ENCODE measurements at places on chromosomes 6 and 20. TPM values are rescaled to one million over a fixed set of nuclear protein-coding genes. Genes with fewer than 3 reads are reported as not detected.

The AP5S1 gene
- total RNA-seq, result 38.8 TPM

The SIRPD gene
- not detected for total RNA-seq

The SIGLEC1 gene
- not detected for total RNA-seq

The TNFRSF21 gene
- total RNA-seq, result 35.5 TPM

The RBPJL gene
- not detected for total RNA-seq

The SPATS1 gene
- total RNA-seq, result not detected

The CCN2 gene
- 25.7 TPM for total RNA-seq

The RNF217 gene
- total RNA-seq, result 9.6 TPM

The DNAH8 gene
- total RNA-seq, result not detected

The VSX1 gene
- not detected for total RNA-seq

The CCDC170 gene
- total RNA-seq, result not detected

The CYP24A1 gene
- total RNA-seq, result 0.03 TPM

The SLCO4A1 gene
- total RNA-seq, result 45.5 TPM

The PDYN gene
- total RNA-seq, result not detected

The MYB gene
- 0.40 TPM for total RNA-seq

The MMS22L gene
- total RNA-seq, result 25.0 TPM

The LBP gene
- not detected for total RNA-seq

The RPRD1B gene
- total RNA-seq, result 14.0 TPM

The LY6G6D gene
- not detected for total RNA-seq

The NHLRC1 gene
- total RNA-seq, result 0.31 TPM

The PRDM13 gene
- not detected for total RNA-seq

The DCDC2 gene
- not detected for total RNA-seq

The PREX1 gene
- total RNA-seq, result 32.6 TPM

The B3GALT4 gene
- 1.2 TPM for total RNA-seq

The TGM2 gene
- 129 TPM for total RNA-seq

The TAGAP gene
- not detected for total RNA-seq
